ENCODE measurements at places on chromosomes 2 and 18. TPM values are rescaled to one million over a fixed set of nuclear protein-coding genes. Genes with fewer than 3 reads are reported as not detected.

GAREM2 gene
- 1.3 TPM for total RNA-seq

CCDC102B gene
- 18.2 TPM for total RNA-seq

FTCDNL1 gene
- total RNA-seq: 3.3 TPM

ABCA12 gene
- total RNA-seq: under 0.01 TPM

GALNT5 gene
- 81.0 TPM for total RNA-seq

AAMP gene
- total RNA-seq: 157 TPM

SCN2A gene
- total RNA-seq: 7.8 TPM

POU3F3 gene
- total RNA-seq: not detected

TWSG1 gene
- total RNA-seq: 298 TPM

FBXO41 gene
- 3.1 TPM for total RNA-seq

C2orf72 gene
- 0.17 TPM for total RNA-seq

Measured in smooth muscle cell of trachea (primary cell).